ENCODE measurements at places on chromosomes 5 and 9. TPM values are rescaled to one million over a fixed set of nuclear protein-coding genes. Genes with fewer than 3 reads are reported as not detected.

Gene TOMM5
- 174 TPM for polyA plus RNA-seq

Gene PDZD2
- polyA plus RNA-seq, result not detected

Gene PROP1
- not detected for polyA plus RNA-seq

Gene C9orf50
- polyA plus RNA-seq, result not detected

Gene FOXD1
- not detected for polyA plus RNA-seq

Gene NPM1
- polyA plus RNA-seq, result 355 TPM

Gene FBP2
- polyA plus RNA-seq, result not detected

Gene BSPRY
- 3.7 TPM for polyA plus RNA-seq

Gene TCF7
- polyA plus RNA-seq, result 14.9 TPM

Gene TNIP1
- 21.8 TPM for polyA plus RNA-seq

Gene NTRK2
- not detected for polyA plus RNA-seq

Gene IGFBPL1
- polyA plus RNA-seq, result not detected

Gene PCDHA9
- not detected for polyA plus RNA-seq

Gene TRPM6
- polyA plus RNA-seq, result not detected

Gene TEX48
- not detected for polyA plus RNA-seq

Gene CAMK4
- polyA plus RNA-seq, result 0.86 TPM

Gene TNC
- not detected for polyA plus RNA-seq

Gene SVEP1
- 0.03 TPM for polyA plus RNA-seq

Gene SEC16A
- 46.0 TPM for polyA plus RNA-seq

Gene MARVELD2
- polyA plus RNA-seq, result not detected

Gene POU5F2
- not detected for polyA plus RNA-seq
